Activated T-cell treated with anti-CD3 and anti-CD28 coated beads, Interleukin-2, amount 50 U/mL, for 1 hour (primary cell): ENCODE measurements at places on chromosomes 3 and 15.

DNA sequence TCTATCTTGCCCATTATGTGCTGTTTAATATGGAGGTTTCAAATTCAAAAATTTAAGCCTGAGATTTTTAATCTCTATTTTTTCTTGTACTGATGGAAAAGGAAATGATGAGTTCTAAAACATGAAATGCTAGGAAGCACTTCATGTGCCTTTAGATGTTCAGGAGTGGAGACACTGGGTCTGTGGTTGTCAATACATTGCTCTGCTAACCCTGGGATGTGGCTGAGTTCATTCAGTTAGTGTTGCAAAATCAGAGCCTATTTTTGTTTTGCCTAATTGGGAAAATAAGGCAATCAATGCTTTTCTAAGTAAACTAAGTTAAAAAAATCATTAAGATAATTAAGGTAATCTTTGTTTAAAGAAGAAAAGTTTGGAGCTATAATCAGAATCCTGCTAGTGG is 83.1 kb downstream of the DIPK2A start:
- DNase-seq: no peak

GRCh38 chr15:85532689-85533088 is 152.3 kb downstream of the AKAP13 start:
- no peak for DNase-seq

DNA sequence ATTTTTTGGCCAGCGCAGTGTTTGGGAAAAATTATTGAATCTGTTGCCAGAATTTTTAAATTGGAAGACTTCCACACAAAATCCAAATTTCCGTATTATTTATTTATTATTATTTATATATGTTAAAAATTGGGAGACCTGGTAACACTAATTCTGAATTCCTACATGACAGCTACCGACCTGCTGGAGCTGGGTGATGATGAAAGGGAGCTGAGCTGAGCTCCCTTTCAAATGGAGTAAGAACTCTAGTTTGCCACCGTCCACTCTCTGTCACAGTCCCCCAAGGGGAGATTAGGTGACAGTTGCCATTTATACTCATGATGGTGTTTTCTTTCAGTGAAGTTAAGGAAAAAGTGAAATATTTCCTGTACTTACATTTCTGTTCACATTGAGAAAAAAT is 1.4 kb downstream of the CRTC3 start:
- DNase-seq: no peak

DNA sequence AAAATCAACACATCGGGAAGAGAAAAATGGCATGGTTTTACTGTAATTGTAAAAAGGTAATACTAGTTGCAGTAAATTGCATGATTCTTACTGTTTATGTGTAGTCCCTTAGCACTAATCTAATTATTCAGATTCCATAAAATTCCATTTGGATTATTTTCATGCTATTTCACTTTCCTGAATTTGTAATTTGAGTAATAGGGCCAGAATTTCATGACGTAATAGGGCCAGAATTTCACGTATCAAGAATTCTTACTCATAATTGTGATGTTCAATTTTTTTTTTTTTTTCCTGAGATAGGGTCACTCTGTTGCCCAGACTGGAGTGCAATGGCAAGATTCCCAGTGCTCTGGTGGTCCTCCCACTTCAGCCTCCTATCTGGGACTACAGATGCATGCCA is 2.9 kb upstream of the U2SURP start:
- DNase-seq: no peak

DNA sequence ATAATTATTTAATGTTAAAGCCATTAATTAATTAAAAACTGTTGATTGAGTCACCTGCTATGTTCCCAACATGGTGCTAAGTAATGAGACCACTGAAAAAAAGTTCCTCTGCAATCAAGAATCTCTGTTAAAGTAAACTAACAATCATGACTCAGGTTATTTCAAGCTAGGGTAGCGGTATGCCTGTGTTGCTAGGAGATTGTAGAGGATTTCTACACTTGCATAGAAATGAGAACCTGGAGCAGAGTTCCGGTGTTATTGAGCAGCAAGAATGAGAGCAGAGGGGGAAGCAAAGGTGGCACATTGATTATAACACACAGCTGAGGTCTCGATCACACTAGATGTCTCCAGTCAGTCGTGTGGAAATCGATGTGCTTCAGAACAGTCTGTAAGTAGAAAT is 41.4 kb downstream of the C3orf85 start:
- no peak for DNase-seq

DNA sequence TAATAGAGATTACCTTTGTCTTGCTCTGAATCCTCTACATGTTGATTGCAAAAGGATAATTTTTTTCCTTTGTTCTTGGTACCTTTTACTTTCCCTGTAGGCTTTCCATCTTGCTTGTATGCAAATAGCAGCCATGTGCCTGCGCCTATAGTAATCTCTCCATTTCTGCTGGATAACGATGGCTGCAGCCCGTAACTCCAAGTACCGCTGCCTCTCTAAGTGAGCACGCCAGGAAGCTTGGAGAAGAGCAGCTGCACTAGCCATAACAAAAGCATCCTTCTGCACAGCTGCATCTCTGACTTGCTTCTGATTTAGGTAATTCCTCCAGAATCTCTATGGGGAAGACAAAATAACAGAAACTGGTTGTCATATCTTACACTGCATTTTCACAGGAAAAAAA is 89.3 kb downstream of the NR2E3 start:
- DNase-seq: no peak

GRCh38 chr3:60217156-60217911 is 1033.9 kb downstream of the FHIT start:
- no peak for DNase-seq

- no peak for DNase-seq
Measured at GRCh38 chr15:41860049-41860828, 21.6 kb downstream of the PLA2G4B start.
